BJ (cell line): ENCODE measurements at places on chromosomes 7 and 10.
A peak's percentile ranks its signal among the peaks of the same experiment; 100 is the strongest.

DNA sequence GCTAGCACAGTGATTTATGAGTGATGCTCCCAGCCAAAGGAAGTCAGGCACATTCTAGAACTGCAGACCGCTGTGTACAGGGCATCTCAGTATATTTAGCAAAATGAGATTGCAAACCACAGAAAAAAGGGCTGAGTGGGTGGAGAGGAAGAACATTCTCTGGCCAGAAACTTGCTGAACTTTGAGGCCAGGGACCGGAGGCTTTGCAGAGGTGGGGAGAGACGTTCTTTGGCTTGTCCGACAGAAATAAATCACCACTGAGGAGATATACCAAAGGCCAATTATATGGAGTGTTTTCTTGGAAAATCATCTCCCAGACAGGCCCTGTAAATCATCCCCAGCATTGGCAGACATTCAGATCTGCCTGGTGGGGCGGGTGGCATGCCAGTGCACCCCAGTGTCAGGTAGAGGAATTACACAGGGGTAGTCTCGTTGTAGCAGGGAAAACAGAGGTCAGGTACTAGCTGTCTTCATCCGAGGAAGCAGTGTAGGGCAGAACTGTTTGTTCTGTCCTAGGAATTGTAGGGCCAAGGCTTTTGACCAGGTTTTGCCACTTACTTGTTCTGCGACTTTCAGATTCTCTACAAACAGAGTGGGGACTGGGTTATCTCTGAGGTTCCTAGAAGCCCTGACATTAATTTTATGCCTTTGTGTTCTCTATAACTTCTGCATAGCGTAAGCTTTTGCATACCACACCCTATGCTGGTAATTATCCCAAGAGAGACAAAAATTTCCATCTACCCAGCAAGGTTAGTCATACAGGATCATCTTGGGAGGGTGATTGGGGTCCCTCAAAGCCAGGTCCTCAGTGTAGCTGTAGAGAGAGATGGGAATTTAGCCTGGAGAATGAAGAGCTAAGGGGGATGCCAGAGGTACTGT, 655.6 kb downstream of the LRMDA start:
- no peak for DNase-seq

GRCh38 chr7:46170792-46171191, 249.7 kb upstream of the IGFBP3 start:
- DNase-seq = no peak

- no peak for DNase-seq
Observed at GRCh38 chr10:7857262-7857661, 39.0 kb downstream of the TAF3 start.

DNA sequence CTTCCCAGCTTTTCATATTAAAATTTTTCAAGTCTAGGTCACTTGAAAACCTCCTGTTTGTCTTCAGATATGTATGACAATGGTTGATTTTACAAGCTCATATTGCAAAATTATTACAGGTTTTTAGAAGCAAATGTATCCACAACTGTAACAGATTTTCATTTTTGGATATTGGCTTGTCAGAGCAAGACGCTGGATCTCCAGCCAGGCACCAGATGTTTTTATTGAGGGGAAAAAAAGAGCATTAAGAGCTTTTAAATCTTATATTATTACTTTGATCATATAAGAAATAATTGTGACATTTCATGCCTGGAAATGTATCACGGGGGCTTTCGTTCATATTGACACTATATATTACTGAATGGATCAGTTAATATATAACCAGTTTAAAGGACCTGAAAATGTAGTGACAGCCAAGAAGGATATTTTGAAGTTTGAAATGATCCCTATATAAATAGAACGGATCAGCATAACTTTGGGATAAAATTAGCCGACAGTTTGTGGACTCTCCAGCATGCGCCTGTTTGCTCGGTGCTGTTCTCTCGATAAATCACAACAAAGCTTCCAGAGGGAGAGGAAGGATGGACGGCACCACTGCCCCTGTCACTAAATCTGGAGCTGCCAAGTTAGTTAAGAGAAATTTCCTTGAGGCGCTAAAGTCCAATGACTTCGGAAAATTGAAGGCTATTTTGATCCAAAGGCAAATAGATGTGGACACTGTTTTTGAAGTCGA, at the start of gene ASB4:
ASB4 (plus strand) TSS at position 553 of the 733 bp plus-strand sequence; CDS start at position 582, 29 bp downstream.
- DNase-seq = no peak

- no peak for DNase-seq
Observed at GRCh38 chr7:94008537-94008936, 4.4 kb upstream of the BET1 start.

- peak; percentile 85 for DNase-seq
Observed at GRCh38 chr10:34171957-34172527, 643.1 kb downstream of the PARD3 start.

GRCh38 chr10:54587971-54588370, 213.1 kb downstream of the PCDH15 start:
- no peak for DNase-seq

DNA sequence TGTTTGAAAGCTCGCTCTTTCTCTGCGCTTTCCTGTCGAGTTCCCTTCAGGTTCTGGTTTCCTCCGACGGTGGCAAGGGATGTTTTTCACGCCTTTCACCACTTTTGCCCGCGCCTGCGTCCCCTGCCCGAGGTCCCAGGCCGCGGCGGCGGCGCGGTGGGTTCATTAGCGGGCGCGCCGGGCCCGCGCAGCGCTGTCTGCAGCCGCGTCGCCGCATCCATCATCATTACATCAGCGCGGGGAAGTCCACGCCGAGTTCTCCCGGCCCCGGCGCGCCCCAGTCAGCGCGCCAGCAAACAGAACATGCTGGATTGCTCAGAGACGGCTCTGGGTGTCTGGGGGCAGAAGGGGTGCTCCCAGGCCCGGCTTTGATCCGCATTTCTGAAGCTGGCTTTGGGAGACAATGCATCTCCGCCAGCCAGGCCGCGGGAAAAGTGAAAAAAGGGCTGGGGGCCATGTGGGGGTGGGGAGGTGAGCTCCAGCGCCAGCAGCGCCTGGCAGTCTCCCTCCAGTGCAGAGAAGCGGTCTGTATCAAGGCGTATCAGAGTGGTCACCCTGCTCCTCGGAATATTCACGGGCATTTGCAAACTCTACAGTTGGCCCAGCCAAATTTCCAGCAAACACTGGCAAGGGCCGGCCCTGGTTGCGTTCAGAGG, 8.9 kb downstream of the GLI3 start:
- DNase-seq = no peak

DNA sequence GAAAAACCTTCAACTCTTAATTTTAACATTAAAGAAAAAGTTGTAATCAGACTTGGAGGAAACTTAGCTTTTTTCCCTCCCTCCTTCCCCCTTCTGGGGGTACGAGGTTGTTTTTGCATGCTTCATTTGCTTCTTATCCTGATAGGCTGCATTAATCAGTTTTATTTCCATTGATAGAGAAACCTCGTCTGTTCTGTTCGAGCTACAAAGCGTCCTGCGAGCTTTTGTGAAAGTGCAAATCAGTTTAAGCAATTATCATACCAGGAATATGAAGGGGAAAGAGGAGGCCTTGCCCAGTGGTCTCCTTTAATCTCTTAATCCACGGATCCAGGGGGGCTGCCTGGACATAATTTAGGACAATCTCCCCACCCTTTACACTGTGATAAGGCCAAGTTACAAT, 7.5 kb downstream of the EMX2 start:
- no peak for DNase-seq

DNA sequence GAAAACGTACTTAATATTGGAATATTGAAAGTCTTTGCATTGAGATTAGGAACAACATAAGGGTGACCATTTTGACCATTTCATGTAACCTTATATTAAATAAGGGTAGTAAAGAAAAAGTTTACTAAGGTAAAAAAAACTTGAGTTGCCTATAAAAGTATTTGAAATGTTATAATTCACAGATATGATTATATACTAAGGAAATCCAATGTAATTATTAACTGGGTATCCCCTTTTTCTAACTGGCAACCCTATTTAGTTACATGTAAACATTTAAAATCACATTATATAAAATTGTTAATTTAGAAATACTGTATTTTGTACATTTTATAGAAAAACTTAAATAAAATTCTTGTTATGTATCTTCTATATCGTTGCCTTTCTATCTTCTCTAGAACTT, 64.2 kb downstream of the TRIM24 start:
- no peak for DNase-seq

GRCh38 chr10:1009071-1009494, 16.6 kb downstream of the IDI2 start:
- DNase-seq = no peak

DNA sequence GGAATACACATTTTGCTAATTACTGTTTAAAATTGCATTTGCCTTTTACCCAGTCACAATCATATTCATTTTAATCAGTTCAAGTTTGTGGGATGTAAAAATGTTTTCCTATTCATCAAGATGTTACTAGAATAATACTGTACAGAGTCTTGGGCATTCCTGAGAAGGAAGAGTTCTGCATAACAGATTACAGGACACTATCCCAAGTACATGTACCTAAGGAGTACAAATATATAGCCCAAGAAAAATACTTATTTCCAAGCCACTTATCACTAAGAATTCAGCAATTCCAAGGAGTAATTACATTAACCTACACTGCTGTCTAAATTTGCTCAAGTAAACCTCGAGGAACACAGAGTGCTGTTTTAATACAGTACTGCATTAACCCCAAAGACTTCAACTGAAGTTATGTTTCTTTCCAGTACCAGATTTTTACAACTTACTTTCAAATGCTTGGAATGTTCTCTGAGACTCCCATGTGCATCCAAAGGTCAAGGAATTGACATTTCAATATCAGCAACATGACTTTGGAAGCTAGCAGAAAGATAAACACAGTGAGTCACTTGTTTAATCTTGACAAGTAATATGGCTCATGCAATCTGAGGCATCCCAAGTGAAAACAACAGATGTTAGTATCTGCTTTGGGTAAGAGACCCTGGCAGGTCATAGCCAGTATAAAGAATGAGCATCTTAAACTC, 125.4 kb upstream of the BET1 start:
- peak; percentile 66 for DNase-seq

DNA sequence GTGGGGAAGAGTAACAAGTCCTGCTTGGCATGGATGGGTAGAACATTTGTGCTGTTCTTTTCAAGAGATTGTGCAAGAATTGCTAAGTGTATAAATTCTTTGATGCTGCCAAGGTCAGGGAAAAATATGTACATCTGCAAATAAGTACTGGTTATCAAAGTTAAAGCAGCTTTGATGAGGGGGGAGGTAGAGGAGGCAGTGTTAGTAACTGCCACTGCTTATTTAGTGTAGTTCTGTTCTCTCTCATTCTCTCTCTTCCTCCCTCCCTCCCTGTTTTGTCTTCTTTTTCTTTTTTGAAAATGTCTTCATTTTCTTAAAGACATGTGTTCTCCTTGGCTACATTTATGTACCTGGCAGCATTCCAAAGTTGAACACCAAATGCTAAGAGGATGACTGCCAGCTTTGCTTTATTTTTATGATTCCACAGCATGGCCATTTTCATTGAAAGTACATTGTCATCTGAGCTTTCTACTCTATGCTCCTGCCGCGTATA, 18.6 kb downstream of the CACNB2 start:
- no peak for DNase-seq

- DNase-seq = no peak
Observed at GRCh38 chr10:98394851-98395440, 20.0 kb downstream of the PYROXD2 start.

GRCh38 chr10:5038733-5039132, 35.1 kb upstream of the AKR1C2 start:
- no peak for DNase-seq

DNA sequence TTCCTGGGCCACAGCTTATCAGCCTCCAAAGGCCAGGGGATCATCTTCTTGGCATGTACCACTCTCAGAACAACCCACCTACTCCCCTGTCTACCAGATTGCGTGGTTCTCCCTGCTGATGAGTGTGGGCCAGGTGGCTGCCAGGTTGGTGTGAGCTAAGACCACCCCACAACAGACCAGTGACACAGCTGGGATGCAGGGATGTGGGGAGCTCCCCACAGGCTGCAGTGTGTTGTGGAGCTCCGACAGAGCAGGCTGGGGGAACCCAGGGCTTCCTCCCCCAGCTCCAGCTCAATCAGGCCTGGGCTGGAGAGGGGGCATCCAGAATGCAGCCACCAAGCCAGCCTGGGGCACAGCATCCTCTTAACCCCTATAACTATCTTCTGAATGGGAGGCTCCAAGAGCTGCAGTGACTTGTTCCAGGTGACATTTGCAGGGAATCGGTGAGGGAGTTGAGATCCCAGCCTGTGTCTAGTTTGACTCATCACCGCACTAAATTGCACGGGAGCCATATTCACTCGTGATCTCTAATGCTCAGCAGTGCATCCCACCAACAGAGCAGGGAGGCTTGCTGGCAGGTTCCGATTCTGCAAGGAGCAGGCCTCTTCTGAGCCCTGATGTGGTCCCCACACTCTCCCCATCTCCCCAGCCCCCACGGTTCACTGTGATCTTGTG, 596 bp upstream of the GDF2 start:
- no peak for DNase-seq

- no peak for DNase-seq
Observed at GRCh38 chr7:100353685-100354330, 4.1 kb upstream of the PILRB start.

DNA sequence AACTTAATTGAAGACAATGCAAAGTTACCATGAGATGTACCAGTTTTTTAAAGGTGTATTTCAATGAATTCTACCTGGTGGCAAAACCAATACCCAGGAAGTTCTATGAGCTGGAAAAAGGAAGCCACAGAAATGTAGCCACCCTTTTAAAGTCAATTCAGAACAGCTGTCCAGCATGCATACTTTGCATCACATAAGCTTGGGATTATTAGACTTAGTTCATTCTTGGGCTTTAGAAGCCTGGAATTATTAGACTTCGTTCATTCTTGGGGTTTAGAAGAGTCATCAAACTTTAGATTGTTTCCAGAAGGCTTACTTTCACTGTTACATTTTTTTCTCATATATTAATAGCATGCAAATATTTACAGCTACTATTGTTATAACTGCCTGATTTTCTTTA, 20.9 kb downstream of the SLC25A13 start:
- DNase-seq = peak; percentile 17

DNA sequence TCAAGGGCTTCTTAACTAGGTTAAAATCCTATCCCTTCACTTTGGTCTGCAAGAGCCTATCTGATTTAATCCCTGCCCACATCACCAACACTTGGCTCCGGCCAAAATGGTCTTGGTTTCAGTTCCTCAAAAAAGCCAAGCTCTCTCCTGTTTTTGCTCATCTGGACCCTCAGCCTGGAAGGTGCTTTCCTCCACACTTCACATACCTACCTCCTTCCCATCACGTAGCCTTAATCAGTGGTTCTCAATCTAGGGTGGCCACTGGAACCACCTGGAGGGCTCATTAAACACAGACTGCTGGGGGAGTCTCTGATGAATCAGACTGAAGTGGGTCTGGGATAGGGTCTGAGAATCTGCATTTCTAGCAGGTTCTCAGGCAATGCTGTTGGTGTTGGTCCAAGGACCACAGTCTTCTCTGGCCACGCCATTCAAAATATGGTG, 227.0 kb upstream of the AOAH start:
- no peak for DNase-seq

DNA sequence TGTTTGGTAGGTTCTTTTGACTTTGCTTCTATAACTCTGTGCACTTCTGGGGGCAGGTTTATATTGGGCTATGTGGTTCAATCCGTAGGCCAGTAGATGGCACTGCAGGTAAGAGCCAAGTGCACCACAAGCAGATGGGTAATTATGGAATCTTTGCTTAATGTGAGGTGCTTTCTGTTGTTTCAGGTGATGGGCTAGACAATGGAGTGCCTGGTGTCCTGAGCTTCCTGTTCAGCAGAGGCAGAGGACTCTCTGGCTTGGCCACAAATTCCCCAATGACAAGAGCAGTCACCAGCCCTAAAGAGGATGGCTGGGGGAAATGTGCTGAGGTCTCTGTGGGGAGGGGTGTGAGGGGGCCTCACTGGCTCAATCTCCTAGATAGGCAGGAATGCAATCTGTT, 455.0 kb downstream of the CCSER2 start:
- DNase-seq = no peak

- peak; percentile 70 for DNase-seq
Observed at GRCh38 chr7:80960244-80960795, 41.5 kb upstream of the SEMA3C start.
